ENCODE measurements at places on chromosomes 11 and 22.

DNA sequence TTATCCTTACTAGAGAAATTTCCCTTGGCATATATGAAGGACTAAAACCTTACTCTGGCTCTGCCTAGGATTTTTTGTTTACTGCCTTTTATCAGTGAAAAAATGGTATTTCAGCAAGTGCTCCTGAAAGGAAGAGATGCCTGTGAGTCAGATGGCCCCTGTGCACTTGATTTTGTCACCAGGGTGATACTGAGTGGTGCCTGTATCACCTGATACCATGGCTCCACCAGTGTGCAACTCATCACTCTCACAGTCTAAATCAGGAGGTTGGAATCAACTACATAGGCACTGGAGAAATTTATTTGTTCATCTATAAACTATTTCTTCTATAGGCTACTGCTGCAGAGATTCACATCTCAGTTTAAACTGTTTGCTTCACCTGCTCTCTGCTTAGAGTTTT is 43.2 kb downstream of the F2 start:
- DNase-seq: no peak

DNA sequence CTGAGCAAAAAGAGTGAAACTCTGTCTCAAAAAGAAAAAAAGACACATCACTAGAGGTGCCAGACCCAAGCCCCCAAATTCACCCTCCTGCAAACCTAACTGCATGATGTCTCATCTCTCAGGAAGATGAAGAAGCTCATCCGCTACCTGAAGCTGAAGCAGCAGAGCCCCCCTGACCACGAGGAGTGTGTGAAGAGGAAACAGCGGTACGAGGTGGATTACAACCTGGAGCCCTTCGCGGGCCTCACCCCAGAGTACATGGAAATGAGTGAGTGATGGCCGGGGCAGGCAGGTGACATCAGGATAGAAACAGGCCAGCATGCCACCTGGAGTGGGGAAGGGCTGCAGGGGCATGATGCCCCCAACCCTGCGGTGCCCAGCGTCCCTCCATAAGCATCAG is 36.0 kb upstream of the FADD start:
- no peak for DNase-seq

- no peak for DNase-seq
These were observed 7.2 kb downstream of the CCS start for GRCh38 chr11:66600219-66600618.

DNA sequence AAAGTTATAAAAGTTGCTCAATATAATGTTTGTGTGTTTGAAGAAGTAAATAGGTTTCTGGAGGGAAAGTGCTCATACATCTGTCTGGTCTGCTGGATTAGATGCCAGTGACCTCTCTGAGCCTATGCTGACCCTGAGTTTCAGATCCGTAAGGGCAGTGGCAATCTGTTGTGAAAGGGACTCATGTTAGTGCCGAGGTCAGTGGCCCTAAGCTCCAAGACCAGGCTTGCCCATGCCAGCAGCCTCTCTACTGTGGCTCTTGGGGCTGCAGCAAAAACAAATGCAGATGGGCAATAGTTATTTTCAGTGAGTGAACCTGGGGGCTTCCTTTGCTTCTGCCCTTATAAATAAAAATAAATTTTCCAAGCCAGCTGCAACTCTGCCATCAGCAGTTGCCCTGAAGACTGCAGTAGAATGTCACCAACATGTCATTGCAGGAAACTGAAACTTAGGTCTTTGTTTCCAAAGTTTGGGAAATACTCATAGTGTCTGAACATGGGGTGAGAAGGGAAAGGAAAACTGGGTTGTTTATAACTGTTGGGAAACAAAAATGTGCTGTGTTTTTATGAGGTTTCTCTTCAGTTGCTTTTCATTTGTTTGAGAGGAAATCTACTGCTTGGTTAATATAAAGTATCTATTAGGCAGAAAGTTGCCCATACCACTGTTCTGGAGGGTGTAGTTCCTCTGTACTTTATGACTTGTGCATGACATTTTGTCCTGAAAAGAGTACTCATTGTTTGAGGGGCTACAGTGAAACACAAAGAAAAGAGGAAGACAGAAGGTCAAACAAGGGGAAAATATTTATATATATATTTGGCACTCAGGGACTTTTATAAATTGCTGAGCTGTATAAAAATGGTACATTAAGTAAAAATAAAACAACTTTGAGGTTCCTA is 9.5 kb upstream of the MS4A4E start:
- DNase-seq: no peak

DNA sequence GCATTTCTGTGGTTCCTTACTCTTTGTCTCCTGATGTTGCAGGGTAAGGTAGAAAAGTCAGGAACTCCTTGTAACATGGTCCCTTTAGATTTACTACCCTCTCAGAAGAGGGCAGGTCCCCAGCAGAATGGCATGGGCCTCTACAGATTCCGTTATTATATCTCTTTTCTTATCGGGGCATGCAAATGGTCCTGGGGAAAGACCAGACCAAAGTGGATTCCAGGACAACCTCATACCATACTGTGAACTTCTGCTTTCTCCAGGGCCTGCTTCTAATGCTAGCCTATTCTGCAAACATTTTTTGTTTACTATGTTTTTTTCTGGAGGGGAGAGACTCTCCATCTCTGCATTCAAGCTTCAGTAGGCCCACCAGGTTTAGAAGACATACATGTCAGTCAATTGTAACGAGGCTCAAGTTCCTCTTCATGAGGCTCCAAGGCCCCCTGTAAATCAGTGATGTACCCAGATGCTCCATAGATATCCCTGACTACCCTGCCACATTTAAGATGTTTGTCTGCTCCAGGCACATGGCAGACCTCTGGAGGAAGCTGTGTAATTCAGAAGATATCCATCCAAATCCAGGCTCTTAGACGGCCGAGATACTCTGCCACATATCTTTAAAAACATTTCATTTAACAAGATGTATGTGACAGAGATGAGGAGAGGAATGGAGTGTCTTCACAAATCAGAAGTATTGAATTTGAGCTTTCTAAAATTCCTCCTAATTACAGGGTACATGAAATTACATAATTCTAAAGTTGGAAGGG is 8.5 kb upstream of the ME3 start:
- no peak for DNase-seq

DNA sequence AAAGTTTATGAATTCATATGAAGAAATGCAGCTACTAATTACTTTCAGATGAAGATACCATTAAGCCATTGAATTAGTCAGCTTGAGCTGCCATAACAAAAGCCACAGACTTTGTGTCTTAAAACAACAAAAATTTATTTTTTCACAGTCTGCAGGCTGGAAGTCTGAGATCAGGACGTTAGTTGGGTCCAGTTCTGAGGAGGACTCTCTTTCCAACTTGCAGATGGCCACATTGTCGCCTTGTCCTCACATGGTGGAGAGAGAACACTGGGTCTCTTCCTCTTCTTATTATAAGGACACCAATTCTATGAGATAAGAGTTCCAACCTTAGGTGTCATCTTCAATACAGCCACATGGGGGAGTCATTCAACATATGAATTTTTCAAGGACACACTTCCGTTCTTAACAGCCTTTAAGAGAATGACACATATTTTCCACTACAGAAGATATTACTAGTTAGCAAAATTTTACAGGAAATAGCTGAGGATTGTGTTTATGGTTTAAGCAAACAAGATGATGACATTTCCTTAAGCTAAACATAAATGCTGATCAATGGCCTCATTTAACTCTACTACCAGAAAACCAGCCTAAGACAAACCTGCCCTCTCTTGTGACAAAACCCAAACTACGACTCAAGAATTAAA is 56.0 kb downstream of the DCUN1D5 start:
- DNase-seq: peak; percentile 51

GRCh38 chr11:127803755-127804154 is 783.6 kb downstream of the ETS1 start:
- DNase-seq: no peak

- no peak for DNase-seq
These were observed 12.0 kb downstream of the OVCH2 start for GRCh38 chr11:7694235-7694634.

GRCh38 chr11:80155412-80156017 is 714.7 kb upstream of the TENM4 start:
- DNase-seq: peak; percentile 20

DNA sequence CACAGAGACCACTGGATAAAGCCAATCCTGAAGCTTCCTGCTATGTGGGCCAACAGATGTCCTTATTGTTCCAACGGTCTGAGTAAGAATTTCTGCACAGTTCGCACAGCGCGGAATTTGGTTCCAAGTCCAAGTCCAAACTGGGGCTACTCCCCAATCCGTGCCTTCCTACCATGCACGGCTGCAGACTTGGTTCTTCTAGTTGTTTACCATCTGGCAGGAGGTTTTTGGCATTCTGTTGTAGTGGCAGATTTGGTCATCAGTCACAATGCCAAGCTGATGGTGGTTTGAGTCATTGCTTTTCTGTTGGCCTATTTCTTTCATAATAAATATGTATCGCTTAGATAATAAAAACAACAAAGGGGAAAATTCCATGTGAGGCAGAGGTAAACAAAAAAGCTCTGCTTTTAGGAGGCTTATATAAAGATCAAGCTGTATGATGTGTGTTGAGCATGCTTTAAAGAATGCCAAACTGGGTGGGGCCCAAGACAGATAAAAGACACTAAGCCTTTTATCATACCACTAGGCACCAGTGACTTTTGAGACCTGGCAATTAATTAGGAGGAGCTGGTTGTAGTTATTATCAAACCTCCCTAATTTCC is 52.5 kb upstream of the SYN3 start:
- DNase-seq: no peak

DNA sequence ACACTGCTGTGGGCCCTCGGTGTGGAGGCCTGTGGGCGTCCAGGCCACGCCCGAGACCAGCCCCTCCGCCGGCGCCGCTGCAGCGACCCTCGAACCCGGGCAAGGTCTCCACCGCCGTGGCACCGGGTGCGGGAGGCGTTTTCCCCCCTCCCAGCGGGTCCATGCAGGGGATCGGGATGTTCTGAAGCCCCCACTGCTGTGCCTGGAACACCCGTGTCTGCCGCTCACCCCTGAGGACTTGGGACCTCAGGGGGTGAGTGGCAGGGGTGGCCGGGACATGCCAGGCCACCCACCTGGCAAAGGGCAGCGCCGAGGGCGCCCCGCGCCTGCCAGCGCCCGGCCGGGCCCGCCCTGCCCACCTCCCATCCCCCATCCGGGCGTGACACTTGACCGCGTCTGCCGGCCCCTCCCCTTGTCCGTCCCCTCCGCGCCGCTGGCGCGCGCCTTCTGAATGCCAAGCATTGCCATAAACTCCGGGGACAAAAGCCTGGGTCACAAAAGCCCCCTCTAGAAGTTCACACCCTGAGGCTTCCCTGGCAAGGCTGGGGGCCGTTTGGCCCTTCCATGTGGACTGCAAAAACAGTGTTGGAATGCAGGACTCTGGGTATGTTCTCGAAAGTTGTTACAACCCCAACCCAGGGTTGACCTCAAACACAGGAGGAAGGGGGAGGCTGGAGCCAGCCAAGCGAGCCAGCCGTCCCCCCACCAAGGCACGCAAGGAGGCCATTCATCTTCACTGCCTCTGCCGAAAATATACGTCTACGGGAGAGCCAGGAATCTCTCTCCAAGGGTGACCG is 819 bp upstream of the KCNQ1OT1 start:
- DNase-seq: peak; percentile 51

GRCh38 chr22:22789922-22790845 is 97.4 kb upstream of the IGLL5 start:
- no peak for DNase-seq

DNA sequence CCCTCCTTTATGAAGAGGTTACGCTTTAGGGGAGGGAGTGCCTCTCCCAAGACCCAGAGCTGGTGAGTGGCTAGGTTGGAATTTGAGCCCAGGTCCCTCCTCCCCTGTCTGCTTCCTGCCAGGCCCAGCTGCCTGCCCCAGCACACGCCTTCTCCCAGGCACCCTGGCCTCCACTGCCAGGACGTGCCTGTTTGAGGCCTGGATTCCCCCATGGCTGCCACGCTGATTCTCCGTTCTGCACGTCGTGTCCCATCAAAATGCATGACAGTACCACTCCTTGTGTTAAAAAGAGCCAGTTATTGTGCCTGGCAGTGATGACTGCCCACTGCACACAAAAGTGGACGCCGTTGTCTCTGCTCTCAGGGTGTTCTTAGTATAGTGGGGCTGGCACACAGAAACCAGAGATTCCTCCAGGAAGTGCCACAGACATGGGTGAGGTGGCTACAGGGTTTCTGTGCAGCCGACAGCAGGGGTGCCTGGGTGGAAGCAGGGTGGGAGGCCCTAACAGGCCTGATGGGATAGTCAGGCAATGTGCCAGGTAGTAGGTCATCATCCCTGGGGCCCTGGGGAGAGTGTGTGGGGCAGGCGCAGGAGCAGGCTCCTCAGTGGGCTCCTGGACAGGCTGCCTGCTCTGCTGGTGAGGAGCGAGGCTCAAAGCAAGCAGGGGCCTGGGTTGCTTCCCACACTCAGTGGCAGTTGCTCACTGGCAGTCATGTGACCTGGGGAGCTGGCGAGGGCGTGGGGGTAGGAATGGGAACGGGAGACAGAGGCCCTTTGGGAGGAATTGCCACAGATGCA is 24.2 kb downstream of the MED15 start:
- peak; percentile 98 for DNase-seq

GRCh38 chr22:35804421-35804820 is 86.7 kb downstream of the APOL5 start:
- DNase-seq: no peak

GRCh38 chr11:19811380-19811779 is 98.7 kb downstream of the NAV2 start:
- DNase-seq: no peak

DNA sequence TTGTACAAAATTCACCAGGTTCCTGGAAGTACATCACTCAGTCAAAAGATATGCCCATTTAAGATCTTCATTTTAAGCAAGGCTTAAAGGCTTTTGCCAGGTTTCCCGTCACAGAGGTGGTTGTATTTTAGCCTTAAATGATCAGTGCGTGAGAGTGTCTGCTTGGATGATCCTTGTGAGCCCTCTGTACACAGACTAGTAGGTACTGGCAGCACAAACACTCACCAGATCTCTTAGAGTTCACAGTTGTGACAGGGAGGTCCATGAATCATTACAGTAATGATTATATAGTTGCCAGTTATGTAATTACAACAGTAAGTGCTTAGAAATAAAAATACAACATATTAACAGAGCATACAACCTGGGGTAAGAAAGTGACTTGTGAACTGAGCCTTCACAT is 84.2 kb upstream of the SLC25A18 start:
- DNase-seq: no peak

DNA sequence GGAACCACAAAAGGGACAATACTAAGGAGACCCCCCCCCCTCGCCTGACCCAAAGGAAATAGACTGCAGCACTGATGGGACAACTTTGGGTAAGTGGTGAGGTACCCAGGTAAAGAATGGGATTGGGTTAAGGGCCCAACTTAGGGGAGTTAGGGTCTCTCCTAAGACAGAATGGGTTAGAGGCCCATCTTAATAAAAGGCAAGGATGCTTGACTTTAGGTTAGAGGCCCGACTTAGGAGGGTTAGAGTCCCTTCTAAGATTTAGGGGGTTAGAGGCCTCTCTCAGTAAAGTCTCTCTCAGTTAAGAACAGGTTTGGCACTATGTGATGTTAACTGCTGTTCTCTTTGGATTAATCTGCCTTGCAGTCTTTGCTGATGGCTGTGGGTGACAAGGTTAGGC is 41.0 kb upstream of the DBX1 start:
- no peak for DNase-seq

- DNase-seq: no peak
These were observed 9.9 kb downstream of the IL10RA start for GRCh38 chr11:117996058-117996457.

GRCh38 chr11:69854713-69855112 is 35.5 kb upstream of the FGF3 start:
- DNase-seq: peak; percentile 51

Data from urothelium cell line (cell line).